Lower lobe of right lung (tissue), 2 donors: ENCODE measurements at places on chromosomes 4 and X.

GRCh38 chr4:180571516-180572055 is 1671.6 kb upstream of the TENM3 start:
- no peak overlapping the region for H3K27ac ChIP-seq
- H3K27me3 ChIP-seq, result no peaks in the 10 kb centered on the region
- H3K4me1 ChIP-seq, result no peaks in the 10 kb centered on the region
- H3K4me3 ChIP-seq, result no peak overlapping the region
- H3K36me3 ChIP-seq, result no peaks in the 10 kb centered on the region

DNA sequence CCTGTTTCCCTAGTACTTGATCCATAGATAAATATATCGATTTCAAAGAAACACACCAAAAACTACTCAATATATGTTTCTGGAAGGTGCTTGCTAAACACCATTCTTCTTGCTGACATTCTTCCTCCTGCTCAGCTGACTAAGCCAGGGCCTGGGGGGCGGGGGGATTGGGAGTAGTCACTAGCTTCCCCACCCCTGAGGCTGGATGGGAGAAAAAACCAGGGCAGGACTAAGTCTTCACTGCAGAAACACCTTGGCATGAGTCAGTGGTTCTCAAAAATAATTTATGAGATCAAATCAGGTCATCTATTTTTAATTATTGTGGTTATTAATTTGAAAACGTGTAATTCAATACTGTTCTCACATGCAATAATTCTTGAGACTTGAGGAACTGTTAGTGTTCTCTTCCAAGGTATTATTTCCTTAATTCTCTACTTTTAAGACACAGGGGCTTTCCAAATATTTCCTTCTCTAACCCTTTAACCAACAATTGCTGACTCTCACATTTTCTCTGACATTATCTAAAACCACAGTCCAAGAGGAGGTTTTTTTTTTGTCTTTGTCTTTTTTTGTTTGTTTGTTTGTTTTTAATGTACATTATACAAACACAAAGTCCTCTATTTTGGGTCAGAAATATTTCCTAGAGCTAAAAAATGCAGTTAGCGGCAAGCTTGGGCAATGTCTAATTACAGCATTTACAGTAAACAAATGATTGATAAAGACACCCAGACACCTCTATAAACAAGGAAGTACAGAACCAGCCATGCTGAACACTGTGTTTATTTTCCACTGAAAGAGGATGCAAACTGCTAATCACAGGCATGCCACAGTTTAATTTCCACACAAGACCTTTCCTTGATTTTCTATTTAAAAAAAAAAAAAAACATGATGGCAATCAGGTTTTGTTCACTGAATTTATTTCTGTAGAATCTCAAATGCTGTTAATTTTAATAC is 120.3 kb upstream of the USP9X start:
- no peak overlapping the region for H3K4me3 ChIP-seq
- no peak overlapping the region for H3K27ac ChIP-seq
- no peaks in the 10 kb centered on the region for H3K4me1 ChIP-seq
- no peak for DNase-seq
- no peaks in the 10 kb centered on the region for H3K27me3 ChIP-seq

DNA sequence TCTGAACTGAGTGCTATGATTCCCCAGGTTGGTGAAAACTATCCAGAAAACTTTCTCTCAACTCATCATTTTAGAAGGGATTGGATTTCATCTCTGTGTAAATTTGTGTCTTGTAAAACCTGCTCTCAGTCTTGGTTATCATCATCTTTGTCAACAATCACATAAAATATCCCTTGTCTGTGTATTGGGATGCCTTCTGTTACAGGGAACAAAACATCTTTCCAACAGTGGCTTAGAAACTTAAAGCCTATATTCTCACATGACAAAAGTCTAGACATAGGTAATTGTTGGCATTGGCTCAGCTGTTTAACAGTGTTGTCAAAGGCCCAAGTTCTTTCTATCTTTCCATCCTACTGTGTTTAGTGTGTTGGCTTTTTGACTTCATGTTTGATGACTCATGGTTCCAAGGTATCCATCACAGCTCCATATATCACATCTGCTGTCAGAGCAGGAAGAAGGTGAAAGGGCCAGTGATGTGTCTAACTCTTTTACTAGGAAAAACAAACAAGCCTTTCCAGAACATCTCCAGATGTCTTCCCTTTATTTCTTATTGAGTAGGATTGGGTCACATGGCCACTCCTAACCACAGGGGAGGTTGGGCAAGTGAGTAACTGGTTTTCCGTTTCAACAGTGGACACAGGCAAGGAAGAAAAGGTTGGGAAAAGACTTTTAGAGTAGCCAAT is 65.0 kb downstream of the PHEX start:
- H3K27ac ChIP-seq, result no peak overlapping the region
- DNase-seq, result no peak
- no peak overlapping the region for H3K4me3 ChIP-seq
- no peaks in the 10 kb centered on the region for H3K36me3 ChIP-seq
- H3K4me1 ChIP-seq, result no peaks in the 10 kb centered on the region
- no peaks in the 10 kb centered on the region for H3K27me3 ChIP-seq

GRCh38 chr4:146124023-146124680 is 51.4 kb upstream of the LSM6 start:
- H3K4me3 ChIP-seq, result no peak overlapping the region
- no peaks in the 10 kb centered on the region for H3K36me3 ChIP-seq
- H3K4me1 ChIP-seq, result no peaks in the 10 kb centered on the region
- no peak overlapping the region for H3K27ac ChIP-seq
- no peak for DNase-seq
- no peaks in the 10 kb centered on the region for H3K27me3 ChIP-seq

GRCh38 chr4:70765368-70765767 is 43.6 kb downstream of the RUFY3 start:
- H3K27ac ChIP-seq, result no peak overlapping the region
- no peaks in the 10 kb centered on the region for H3K4me1 ChIP-seq
- H3K4me3 ChIP-seq, result no peak overlapping the region
- H3K36me3 ChIP-seq, result peaks cover 72% of the 10 kb centered on the region
- no peak for DNase-seq

GRCh38 chr4:127364911-127365310 is 267.8 kb upstream of the INTU start:
- H3K4me3 ChIP-seq, result no peak overlapping the region
- H3K36me3 ChIP-seq, result no peaks in the 10 kb centered on the region
- no peaks in the 10 kb centered on the region for H3K4me1 ChIP-seq
- H3K27me3 ChIP-seq, result no peaks in the 10 kb centered on the region
- DNase-seq, result no peak

DNA sequence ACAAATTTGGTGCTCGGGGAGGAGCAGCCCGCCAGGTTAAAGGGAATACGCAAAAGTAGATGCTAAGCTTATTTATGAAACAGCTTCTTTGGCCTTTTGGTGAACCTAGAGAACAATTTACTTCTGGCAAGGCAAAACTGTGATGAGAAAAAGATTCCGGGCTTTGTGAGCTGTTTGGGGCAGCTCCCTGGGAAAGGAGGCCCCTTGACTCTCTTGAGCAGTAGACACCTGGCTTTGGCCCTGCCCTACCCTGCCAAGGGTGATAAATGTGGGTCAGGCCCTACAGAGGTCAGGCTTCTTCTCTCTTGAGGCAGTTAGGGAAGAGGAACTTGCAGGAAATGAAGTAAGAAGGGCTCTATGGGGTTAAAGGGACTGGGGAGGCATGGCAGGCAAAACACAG is 509.6 kb downstream of the MID1IP1 start:
- H3K27ac ChIP-seq, result no peak overlapping the region
- H3K4me3 ChIP-seq, result no peak overlapping the region
- no peaks in the 10 kb centered on the region for H3K36me3 ChIP-seq
- no peak for DNase-seq
- H3K4me1 ChIP-seq, result no peaks in the 10 kb centered on the region

GRCh38 chr4:134740290-134740689 is 538.7 kb upstream of the PABPC4L start:
- H3K4me1 ChIP-seq, result no peaks in the 10 kb centered on the region
- no peaks in the 10 kb centered on the region for H3K27me3 ChIP-seq
- H3K4me3 ChIP-seq, result no peak overlapping the region
- no peaks in the 10 kb centered on the region for H3K36me3 ChIP-seq

GRCh38 chr4:118727360-118727759 is 42.2 kb downstream of the METTL14 start:
- no peak for DNase-seq
- H3K4me1 ChIP-seq, result no peaks in the 10 kb centered on the region
- H3K4me3 ChIP-seq, result no peak overlapping the region

DNA sequence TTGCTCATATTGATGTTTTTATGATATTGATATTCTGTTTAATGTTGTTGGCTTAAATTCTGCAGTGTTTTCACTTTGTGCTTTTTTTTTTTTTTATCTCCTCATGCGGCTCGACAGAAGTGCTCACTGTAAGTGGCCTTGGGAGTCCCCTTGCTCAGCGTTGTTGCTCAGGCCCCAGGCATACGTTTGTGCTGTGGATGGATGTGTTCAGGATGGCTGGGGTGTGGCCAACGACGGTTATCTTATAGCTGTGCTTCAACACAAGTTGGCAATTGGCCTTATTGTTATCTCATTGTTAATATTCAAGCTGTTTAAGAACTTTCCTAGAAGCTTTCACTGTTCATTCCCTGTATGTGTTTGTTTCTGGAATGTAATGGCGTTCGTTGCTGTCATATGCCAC is 36.4 kb upstream of the CLCN4 start:
- DNase-seq, result no peak
- H3K27ac ChIP-seq, result no peak overlapping the region
- peaks cover 24% of the 10 kb centered on the region for H3K4me1 ChIP-seq
- no peaks in the 10 kb centered on the region for H3K27me3 ChIP-seq

GRCh38 chrX:24396931-24397279 is 36.5 kb downstream of the SUPT20HL1 start:
- no peaks in the 10 kb centered on the region for H3K36me3 ChIP-seq
- no peaks in the 10 kb centered on the region for H3K4me1 ChIP-seq
- H3K27me3 ChIP-seq, result no peaks in the 10 kb centered on the region
- no peak overlapping the region for H3K4me3 ChIP-seq
- no peak for DNase-seq
- no peak overlapping the region for H3K27ac ChIP-seq

DNA sequence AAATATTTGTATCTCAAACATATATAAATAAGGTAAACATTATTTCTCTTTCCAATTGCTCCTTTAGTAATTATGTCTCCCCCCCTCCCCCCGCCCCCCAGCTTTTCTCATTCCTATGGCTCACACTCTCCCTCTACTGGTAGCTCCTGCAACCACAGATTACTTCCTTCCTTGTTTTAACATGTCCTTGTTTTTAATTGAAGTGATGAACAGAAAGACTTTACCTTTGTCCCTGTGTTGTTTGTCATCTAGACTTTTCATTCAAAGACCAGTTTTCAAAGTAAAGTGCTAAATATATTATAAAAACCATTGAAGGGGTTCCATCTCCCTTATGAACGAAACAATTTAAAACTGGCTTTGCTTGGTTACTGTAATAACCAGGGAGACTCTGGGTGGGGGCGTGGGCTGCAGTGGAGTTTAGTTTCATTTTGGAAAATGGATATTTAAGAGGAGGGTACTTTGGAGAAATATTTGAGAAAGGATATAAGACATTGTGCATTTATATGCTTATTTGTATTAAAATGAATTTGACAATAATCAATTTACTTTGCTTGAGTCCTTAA is 352.9 kb downstream of the RAPGEF2 start:
- H3K36me3 ChIP-seq, result no peaks in the 10 kb centered on the region
- H3K27me3 ChIP-seq, result no peaks in the 10 kb centered on the region

DNA sequence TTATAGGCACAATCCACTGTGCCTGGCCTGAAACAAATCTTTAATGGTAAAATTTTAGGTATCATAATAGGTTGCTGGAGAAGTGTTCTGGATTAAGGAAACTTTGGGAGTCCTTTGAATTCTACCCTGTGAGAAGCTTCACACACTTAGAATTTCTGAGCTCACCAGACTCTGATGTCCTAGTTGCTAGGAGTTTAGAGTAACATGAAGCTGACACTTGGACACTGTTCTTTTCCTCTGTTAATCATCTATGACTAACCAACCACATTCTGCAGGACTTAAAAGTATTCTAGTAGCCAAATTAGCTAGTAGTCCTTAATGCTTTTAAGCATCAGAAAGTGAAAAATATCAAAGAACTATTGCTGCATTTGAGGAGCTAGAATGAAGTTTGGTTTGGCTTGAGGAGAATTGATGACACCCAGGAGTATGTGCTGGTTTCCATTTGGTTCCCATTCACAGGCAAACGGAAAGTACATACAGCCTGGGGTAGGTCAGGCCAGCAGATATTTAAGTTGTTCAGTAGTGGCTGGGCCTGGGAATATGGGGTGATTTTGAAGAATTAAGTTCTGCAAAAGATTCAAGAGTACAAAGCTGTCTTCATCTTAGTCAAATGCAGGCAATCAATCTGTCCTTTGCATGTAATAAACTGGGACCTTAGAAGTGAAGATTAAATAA is 38.8 kb upstream of the IGFBP7 start:
- H3K36me3 ChIP-seq, result no peaks in the 10 kb centered on the region
- no peaks in the 10 kb centered on the region for H3K27me3 ChIP-seq
- H3K27ac ChIP-seq, result no peak overlapping the region
- DNase-seq, result no peak

- no peaks in the 10 kb centered on the region for H3K4me1 ChIP-seq
- no peak for DNase-seq
- no peaks in the 10 kb centered on the region for H3K27me3 ChIP-seq
- H3K27ac ChIP-seq, result no peak overlapping the region
These were observed 383.4 kb downstream of the FAM133A start for GRCh38 chrX:94057385-94057784.

GRCh38 chr4:108049406-108049805 is 59.7 kb downstream of the HADH start:
- H3K27me3 ChIP-seq, result no peaks in the 10 kb centered on the region
- no peak overlapping the region for H3K27ac ChIP-seq
- H3K36me3 ChIP-seq, result peaks cover 7% of the 10 kb centered on the region
- H3K4me1 ChIP-seq, result peaks cover 9% of the 10 kb centered on the region
- H3K4me3 ChIP-seq, result peak overlapping the region; percentile 13
- no peak for DNase-seq

GRCh38 chr4:54707406-54707805 is 49.6 kb downstream of the KIT start:
- H3K27ac ChIP-seq, result no peak overlapping the region
- H3K36me3 ChIP-seq, result no peaks in the 10 kb centered on the region
- no peak overlapping the region for H3K4me3 ChIP-seq
- H3K27me3 ChIP-seq, result no peaks in the 10 kb centered on the region
- DNase-seq, result no peak
- peaks cover 18% of the 10 kb centered on the region for H3K4me1 ChIP-seq

DNA sequence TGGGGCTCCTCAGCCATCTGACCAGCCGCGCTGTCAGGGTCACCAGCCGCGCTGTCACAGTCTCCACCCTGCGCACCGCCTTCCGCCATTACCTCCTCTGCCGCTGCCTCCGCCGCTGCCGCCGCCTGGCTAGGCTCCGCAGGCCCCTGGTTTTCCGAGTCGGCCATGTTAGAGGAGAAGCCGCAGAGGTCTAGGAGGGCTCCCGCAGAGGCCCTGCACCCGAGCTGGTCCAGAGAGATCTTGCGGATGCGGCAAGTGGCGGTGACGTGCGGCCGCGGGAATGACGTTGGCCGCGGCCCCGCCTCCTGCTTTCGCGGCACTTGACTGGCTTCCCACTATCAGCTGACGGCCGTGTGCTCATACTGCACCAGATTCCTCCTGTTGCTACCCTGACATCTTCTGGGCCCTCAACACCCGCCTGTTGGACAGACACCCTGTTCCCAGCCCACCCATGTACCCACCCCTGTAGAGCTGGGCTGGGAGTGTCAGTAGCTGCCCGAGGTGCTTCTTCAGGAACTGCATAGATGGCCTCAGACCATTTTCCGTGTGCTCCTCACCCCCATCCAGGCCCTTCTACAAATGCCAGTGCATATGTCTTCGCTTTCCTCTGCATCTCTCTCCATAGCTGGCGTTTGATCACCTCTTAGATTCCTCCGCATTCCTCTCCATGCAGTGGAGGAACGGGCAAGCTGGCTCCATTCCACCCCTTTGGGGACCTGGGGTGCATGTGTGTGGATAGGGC is at the start of gene NAP1L5:
Gene NAP1L5 (minus strand): TSS at position 242 of the 742 bp plus-strand sequence. CDS start 75 bp downstream, at position 167.
- peak within 1 kb of the TSS; percentile 62 for H3K4me3 ChIP-seq
- no peaks in the 10 kb centered on the region for H3K27me3 ChIP-seq
- peak within 1 kb of the TSS; percentile 47 for H3K27ac ChIP-seq
- H3K36me3 ChIP-seq, result peaks cover 12% of the 10 kb centered on the region
- no peaks in the 10 kb centered on the region for H3K4me1 ChIP-seq
